ENCODE measurements at places on chromosomes 6 and 20.

GRCh38 chr20:52432740-52433139 is 241.2 kb upstream of the ZFP64 start:
- DNase-seq: no peak

DNA sequence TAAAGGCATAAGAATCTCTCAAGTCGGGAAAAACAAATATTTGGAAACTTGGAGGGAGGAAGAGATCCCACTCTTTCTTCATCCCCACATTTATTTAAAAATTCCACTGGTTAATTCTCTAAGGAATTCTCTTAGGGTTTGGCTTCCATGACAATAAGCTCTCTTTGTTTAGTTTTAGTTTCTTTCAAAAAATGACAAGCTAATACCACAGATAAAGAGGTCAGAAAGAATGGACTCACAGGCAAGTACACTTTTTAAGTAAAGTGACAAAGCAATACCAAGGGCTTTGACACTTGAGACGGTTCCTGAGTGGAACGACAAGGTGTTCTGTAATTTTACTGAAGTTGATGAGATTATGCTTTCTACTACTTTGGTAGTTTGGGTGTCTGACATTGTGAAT is 872.1 kb downstream of the PHF3 start:
- no peak for DNase-seq

- no peak for DNase-seq
Measured at GRCh38 chr6:153334121-153334520, 203.0 kb upstream of the RGS17 start.

- no peak for DNase-seq
Measured at GRCh38 chr20:5715071-5715841, 34.9 kb upstream of the SHLD1 start.

DNA sequence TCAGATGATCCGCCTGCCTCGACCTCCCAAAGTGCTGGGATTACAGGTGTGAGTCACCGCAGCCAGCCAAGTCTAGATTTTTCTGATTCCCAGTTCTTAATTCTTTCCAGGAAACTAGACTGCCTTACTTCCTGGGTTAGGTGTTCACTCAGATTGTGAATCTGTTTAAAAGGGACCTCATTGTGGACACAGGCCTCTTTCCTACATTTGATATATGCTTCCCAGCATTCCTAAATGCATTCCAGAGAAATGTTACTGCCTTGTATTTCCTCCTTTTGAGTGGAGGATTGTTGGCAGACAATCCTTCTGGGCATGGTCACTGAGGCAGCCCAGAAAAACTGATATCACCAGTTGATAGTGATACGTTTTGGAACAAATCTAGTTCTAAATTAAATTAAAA is 15.7 kb downstream of the TMEM181 start:
- no peak for DNase-seq

DNA sequence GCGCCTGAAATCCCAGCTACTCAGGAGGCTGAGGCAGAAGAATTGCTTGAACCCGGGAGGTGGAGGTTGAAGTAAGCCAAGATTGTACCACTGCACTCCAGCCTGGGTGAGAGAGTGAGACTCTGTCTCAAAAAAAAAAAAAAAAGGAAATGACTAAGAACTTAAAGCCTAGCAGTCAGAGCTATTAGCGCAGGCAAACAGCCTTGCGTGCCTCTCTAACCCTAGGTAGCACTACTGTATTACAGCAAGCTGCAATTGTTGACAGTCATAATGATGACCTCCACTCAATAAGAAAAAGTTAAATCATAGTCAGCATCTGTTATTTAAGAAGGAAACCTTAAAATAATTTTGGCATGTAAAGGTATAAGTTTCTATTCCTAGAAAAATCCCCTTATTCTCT is 14.4 kb downstream of the GSS start:
- no peak for DNase-seq

- no peak for DNase-seq
Measured at GRCh38 chr6:35247642-35248231, 11.8 kb upstream of the ZNF76 start.

- DNase-seq: no peak
Measured at GRCh38 chr6:119331663-119332286, 17.8 kb downstream of the MAN1A1 start.

DNA sequence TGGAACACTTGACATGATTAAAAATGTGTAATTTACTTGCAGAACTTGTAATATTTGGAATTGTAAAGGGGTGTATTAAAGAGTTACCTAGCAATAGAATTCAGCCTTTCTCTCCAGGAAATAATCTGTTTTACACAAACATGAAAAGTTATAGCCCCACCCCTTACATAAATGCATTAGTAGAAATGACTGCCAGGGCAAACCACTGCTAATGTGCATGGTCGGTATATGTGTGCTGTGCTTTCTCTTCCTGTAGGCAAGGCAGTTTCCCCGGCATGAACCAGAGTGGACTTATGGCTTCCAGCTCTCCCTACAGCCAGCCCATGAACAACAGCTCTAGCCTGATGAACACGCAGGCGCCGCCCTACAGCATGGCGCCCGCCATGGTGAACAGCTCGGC is 156.5 kb downstream of the TMEM242 start:
- no peak for DNase-seq

DNA sequence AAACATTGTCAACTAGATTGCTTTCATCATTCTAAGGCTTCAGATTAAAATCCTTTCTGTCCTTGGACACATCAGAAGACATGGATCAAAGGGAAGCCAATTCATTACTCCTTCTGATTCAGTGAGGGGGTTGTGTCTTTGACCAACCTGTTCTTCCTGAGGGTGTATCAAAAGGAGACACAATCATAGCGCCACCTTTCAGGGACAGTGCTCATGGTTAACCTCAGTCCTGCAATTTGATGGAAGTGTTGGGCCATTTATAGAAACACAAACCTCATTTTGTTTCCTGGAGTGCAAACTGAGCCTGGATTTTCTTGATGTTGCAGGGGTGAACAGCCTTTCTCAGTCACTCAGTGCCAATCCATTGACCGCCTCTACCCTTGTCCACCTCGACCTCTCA is 163.9 kb upstream of the SCGN start:
- DNase-seq: no peak

DNA sequence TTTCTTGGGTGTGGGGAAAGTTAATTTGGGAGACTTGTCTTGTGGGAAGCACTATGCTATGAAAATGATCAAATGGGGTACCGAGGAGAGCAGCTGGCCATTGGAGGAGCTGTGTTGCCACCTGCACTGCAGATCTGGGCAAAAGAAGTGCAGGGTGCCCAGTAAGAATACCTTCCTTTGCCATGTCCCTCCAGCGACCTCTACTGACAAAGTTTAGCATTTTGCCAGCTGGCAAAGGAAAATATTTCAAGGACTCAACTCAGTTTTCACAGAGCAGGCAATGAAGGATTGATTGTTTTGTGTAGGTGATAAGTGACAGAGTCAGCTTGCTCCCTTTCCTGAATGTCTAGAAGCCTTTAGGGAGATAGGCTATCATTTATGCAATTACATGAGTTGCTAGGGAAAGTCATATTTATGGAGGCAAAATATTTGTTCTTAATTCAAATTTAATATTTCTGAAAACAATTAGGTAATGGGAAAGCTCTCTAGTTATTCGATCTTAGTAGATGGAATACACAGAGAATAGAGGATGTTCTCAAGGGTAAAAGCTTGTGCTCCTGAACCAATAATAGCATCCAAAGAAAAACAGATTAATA is 118.4 kb downstream of the FARS2 start:
- no peak for DNase-seq

DNA sequence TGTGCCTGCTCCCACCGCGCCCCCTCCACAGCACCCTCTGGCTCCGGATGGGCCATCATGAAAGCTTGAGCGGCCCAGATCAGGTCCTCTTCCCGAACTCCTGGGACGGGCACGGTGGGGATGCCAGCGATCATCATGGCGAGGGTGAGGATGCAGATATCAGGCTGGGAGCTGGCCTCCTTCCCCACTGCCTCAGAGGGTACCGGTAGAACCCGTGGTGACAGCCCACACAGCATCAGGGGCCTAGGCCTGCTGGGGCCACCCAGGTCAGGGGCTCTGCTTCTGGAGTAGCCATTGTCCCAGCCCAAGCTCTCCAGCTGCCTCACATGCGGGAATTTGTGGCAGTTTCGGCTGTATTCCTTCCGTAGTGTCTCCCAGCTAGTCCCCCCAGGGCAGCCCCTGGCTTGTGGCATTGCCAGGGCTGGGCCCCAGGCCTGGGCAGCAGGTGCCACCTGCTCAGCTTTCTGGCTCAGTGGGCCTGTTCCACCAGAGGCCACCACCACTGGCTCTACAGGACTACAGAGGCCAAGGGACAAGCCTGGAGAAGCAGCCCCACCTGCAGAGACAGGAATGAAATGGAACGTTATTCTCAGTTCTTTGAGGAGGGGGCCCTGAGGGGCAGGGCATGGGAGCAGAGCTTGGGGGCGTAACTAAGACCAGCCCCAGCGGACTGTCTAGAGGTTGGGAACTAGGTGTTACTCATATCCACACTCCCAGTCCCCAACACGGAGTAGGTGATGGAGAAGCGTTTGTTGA is 654 bp downstream of the SPATA25 start:
- DNase-seq: no peak

DNA sequence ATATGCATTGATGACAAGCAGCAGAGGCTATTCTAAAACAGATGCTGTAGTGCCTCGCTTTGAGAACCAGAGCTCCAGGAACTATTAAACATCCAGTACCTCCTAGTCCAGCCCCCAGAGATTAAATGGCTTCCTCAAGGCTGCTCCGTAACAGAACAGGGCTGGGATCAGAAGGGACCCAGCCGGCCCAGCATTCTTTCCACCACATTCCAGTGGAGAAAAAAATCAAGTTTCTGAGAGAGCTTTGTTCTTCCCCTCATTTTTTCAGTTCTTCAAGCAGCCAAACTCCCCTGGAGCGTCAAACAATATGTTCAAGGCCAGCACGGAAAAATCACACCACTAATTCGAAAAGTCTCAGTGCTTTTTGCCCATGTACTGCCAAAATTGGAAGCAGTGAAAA is 5.8 kb upstream of the STMND1 start:
- DNase-seq: no peak

DNA sequence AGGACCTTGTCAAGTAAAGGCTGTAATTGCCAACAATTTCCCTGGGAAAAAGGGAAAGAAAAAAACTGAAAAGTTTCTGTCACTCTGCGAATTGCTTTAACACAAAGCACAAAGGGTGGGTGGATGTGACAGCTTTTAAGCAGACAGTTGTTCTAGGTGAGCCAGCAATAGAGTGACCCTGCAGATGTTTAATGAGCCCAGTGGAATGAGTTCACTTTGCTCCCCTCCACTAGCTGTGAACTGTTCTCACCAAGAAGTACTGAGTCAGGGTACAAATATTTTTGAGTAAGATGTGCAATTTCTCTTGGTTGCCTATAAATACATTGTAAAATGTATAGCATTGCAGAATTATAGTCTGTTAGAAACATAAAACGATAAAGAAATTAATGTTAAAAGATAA is 26.2 kb upstream of the LRRC1 start:
- no peak for DNase-seq

- DNase-seq: no peak
Measured at GRCh38 chr6:145199961-145200360, 535.4 kb downstream of the EPM2A start.

GRCh38 chr6:163866192-163866591 is 451.7 kb downstream of the QKI start:
- no peak for DNase-seq
